ENCODE measurements at places on chromosomes 2 and 18.

GRCh38 chr18:68033466-68033865 lies 516.9 kb upstream of the DSEL start:
- DNase-seq: no peak
- no peaks in the 10 kb centered on the region for H3K36me3 ChIP-seq
- no peaks in the 10 kb centered on the region for H3K4me1 ChIP-seq
- H3K4me3 ChIP-seq: no peak overlapping the region
- H3K27ac ChIP-seq: no peak overlapping the region

- H3K4me1 ChIP-seq: peaks cover 21% of the 10 kb centered on the region
- no peak overlapping the region for H3K4me3 ChIP-seq
- no peaks in the 10 kb centered on the region for H3K27me3 ChIP-seq
- H3K36me3 ChIP-seq: no peaks in the 10 kb centered on the region
- peak; percentile 29 for DNase-seq
Observed at GRCh38 chr18:25349131-25349925, 2.6 kb downstream of the ZNF521 start.

GRCh38 chr2:239199041-239199768 lies 201.6 kb downstream of the HDAC4 start:
- H3K4me3 ChIP-seq: no peak overlapping the region
- DNase-seq: peak; percentile 80
- peaks cover 10% of the 10 kb centered on the region for H3K4me1 ChIP-seq

- no peak overlapping the region for H3K27ac ChIP-seq
- H3K36me3 ChIP-seq: no peaks in the 10 kb centered on the region
- H3K27me3 ChIP-seq: no peaks in the 10 kb centered on the region
- no peaks in the 10 kb centered on the region for H3K4me1 ChIP-seq
- H3K4me3 ChIP-seq: no peak overlapping the region
Observed at GRCh38 chr2:160910681-160911080, 249.5 kb upstream of the TANK start.

DNA sequence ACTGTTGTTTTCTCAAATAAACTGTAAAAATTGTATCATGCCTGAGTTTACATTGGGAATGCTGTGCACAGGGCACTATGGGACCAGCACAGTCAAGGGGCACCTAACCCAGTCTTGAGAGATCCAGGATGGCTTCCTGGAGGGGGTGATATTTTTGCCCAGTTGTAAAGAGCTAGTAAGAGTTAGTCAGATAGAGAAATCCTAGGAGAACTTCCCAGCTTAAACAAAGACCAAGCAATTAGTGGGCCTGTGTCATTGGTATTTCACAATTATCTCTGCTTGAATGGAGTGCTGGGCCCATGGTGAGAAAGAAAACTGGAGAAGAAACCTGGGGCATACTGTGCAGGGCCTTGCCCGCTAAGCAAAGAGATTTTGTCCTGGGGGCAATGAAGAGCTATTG lies 12.2 kb downstream of the XDH start:
- no peak for DNase-seq
- no peaks in the 10 kb centered on the region for H3K36me3 ChIP-seq
- no peak overlapping the region for H3K27ac ChIP-seq
- no peak overlapping the region for H3K4me3 ChIP-seq
- no peaks in the 10 kb centered on the region for H3K27me3 ChIP-seq

DNA sequence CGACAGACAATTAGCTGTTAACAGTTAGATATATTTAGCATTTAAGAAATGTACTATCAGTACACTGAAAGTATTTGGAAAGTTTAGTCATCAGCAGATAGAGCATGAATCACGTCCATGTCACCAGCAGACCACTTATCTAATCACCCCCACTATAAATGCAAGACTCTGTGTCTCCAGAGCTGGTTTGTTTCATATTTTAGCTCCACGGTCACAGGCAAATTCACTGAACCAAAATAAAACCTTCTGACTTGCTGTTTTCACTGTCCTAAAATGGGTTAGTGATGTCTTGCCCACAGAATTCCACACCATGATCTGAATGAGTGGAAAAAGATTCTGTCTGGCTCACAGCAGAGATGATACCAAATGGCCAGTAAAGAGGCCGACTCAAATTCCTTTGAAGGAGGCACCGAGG lies 64.9 kb downstream of the CDH2 start:
- H3K4me3 ChIP-seq: no peak overlapping the region
- no peak overlapping the region for H3K27ac ChIP-seq
- DNase-seq: no peak
- H3K27me3 ChIP-seq: no peaks in the 10 kb centered on the region
- no peaks in the 10 kb centered on the region for H3K36me3 ChIP-seq

All from thyroid gland (tissue), 4 donors.